ENCODE measurements at places on chromosomes 5 and 9.

DNA sequence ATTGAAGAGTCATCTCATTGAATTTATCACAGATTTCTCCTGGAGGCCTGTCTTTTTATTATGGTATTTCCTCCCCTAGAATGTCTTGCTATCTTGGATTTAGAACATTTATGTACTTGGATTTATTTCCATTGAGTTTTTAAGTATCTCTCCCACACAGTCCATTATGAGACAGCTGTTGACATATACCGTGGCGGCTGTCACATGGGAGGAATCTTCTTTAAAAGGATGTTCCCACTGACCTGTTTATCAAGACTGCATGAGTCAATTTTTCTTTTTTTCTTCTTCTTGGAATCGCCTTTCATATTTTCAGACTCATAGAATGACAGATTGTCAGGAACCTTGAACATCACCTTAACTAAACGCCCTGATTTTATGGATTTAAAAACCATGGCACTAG, 2.9 kb upstream of the CAVIN4 start:
- DNase-seq = no peak

GRCh38 chr9:16992138-16992537, 121.7 kb upstream of the BNC2 start:
- DNase-seq = no peak

DNA sequence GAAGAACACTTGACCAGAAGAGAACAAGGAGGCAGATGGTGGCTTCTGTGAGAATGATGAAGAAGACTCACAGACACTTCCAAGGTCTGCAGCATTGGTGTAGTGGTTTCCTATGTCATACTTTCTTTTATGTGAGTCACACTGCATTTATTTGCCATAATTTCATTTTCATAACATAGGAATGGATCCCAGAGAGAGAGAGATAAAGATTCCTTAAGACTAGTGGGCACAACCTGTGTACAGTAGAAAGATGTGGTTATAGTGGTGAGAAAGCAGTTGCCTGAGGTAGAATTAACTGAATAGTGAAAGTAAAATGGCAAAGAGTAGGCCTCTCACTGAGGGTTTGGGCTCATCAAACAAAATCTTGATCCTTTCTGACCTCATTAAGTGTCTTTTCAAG, 7.6 kb upstream of the CCDC152 start:
- peak; percentile 47 for DNase-seq

DNA sequence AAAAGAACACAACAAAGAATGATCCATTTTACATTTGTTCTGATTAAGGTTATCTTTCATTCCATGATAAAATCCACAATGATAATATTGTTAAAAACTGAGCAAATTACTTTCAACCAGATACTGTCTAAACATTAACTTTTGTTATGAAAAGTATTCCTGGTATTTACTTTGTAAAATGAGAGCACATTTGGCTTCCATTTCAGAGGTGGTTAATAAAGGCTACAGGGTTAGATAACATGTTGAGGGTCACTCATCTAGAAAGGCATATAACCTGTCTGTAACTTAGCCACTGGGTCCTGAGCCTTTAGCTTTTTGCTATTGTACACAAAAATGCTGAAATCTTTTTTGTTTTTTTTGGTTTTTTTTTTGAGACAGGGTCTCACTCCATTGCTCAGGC, 99.3 kb downstream of the ANXA2R start:
- no peak for DNase-seq

DNA sequence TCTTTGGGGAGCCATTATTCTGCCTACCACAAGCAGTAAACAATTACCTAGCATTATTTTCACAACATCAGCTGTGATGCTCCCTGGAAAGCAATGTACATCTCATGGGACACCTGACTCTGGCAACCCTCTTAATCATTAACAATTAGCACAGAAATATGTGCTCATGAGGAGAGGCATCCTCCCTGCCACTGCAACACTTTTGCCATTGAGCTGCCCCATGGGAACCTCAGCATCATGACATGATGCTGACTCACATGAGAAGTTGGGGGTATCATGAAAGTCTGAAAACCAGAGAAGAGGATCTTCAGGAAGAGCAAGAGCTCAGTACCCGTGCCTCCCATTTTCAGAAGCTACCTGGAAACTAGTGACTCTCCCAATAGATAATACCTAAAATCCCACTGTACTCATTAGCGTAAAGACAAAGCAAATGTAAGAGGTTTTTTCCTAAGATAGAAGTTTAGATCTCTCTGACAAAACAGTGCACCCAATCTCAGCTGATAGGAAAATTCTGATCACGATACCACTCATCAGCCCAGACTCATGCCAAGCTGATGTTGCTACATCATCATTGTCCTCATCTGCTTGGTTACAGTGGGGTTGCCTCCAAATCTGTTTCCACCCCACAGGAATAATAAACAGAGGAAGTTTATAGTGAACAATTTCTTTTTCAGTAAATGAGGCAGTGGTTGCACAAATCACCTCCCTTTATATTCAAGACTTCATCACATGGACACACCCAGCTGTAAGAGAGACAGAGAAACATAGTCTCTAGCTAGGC, 244.5 kb downstream of the NR2F1-AS1 start:
- no peak for DNase-seq

DNA sequence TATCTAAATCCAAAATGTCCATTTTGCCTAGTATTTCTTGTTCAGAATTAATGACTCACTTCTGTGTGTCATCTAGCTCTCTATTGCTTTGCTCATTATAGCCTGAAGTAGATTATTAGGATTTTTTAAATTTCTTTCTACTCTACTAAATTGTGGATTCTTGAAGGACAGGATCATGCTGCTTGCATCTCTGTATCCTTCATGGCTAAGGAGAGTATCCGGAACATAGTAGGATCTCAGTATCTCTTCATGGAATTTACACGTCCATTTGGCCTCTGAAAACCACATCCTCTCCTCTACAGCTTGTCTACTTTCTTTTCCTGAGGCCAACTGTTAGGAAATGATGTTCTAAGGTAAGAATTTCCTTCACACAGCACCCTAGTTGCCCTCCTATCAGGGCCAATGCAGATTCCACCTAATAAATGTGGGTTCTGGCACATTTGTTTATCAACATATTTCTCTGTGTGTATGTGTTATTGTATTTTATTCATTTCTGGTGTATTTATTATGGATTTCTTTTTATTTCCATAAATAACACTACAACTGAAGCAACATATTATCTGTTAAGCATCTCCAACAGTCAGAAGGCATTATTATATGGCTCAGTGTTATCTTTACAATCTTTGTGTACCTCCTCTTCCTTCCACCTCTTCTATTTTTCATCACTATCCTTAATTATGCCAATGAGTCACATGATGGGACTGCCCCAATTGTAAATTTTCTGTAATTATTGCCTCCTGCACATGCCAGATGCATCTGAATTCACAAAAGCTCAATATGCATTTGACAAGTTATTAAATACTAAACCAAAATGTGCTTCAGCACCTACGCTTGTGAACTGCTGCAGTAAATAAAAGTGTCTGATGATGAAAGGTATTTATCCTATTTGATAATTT, 557.8 kb upstream of the TLE4 start:
- no peak for DNase-seq

DNA sequence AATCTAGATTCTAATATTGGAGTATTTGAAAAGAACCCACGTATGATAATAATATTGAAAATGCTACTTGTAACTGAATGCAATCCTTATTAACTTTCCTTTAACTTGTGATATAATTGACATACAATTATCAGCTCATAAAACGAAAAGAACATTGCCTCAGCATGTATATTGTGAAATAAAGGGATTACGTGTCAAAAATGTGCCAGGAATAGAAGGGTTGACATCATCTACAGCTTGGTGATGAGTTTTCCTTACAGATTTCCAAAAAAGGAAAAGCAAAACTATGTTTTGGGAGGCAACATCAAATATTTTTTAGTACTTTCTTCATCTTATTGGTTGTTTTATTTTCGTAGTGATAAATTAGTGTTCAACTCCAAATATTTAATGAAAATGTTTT, 266.0 kb upstream of the PTGER4 start:
- DNase-seq = no peak

- peak; percentile 98 for DNase-seq
Observed at GRCh38 chr9:1759009-1759408, 256.1 kb upstream of the SMARCA2 start.

- no peak for DNase-seq
Observed at GRCh38 chr9:97853844-97854695, 1.0 kb downstream of the FOXE1 start.

DNA sequence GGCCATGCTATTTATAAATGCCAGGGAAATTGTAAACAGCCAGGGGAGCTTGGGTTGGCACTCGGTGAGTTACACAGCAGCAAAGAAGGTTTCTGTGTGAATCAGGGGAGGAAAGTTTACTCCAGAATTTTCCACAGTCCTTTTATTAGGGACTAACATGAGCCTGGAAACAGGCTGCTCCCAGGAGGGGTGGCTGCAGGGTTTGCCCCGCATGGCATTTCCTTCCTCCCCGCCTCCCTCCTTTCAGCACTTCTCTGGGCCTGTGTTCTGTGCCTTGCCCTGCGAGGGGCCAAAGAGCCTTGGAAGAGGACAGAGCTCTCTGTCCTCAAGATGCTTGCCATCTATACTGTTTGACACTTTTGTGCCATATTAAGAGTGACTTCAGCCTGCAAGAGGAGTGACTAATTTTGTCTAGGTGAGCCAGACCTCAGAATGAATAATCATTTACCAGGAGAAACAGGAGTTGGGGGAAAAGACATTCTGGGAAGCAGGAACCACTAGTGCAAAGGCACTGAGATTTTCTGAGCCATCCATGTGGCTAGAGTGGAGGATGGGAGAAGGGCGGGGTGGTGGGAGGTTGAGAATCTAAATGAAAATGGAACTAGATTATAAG, 1.8 kb downstream of the GSN start:
- DNase-seq = no peak

DNA sequence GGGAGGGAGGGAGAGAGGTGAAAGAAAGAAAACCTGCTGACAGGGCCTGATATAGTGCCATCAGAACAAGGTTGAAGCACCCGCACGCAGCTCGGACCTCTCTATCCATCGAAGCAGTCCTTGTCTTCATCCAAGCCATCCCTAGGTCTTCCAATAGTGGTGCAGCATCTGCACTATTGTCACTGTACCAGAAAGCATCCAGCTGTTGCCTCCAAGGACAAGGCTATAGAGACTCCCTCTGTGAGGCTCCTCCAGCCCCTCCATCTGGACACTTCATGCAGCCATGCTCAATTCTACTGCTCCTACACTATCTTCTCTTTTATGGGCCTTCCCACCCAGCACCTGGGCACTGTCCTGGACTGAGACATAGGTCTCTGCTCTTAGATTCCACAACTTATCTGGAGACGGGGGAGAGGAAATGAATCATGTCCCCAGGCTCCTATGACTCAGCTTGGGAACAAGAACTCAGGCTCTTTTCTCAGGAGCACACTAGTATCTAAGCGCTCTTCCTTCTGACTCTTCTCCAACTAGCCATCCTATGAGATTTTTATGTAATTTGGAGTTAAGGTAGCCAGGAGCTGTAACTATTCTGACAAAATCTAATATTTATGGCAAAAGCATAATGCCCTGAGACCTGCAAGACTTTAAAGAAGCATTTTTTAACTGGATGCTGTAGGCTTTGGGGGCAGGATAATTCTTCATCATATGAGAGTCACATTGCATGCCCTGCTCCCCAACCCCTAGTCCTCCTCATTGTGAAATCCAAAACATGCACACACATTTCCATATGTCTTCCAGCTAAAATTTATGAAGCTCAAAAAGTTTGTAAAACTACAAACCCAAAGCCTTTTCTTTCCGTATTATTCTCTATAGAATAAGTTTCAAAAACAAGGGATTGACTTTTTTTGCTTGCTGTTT, 446.8 kb downstream of the CCDC171 start:
- DNase-seq = no peak

DNA sequence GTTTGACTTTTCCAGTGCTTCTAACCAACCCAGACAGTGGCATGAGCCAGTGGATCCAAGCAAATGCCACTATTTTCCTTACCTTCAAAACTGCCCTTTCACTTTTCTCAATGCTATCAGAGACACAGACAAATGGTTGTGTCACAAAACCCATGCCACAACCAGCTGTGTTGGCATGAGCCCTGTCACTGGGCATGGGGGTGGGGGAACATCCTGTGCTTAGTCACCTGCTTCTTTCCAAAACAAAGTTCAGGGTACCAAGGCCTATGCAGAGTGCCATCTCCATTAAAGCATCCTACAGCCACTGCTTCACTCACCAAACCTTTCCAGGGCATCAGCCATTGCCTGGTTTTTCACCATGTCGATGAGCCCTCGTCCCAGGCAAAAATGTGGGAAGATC, 30.1 kb downstream of the NIPSNAP3B start:
- no peak for DNase-seq

GRCh38 chr9:110276781-110277180, 20.5 kb upstream of the TXN start:
- no peak for DNase-seq

DNA sequence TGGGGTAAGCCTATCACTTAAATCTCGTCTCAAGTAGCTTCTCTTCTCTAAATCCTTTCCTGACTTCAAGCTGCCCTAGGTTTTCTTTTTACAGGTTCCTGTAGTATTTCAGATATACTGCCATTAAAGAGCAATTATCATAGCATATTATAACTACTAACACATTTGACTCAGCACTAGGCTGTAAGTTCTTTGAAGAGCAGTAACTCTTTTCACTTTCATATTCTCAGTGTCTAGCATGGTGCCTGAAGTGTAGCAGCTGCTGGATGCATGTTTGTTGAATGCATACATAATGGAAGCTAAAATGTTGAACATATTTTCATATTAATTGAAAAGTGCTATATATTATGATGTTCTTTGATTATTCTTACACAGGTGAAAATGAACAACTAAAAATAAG, 22.5 kb downstream of the CCDC152 start:
- DNase-seq = peak; percentile 59

GRCh38 chr9:35661756-35662350, 3.1 kb downstream of the ARHGEF39 start:
- DNase-seq = no peak

- DNase-seq = no peak
Observed at GRCh38 chr9:105930011-105930627, 235.8 kb downstream of the TMEM38B start.

DNA sequence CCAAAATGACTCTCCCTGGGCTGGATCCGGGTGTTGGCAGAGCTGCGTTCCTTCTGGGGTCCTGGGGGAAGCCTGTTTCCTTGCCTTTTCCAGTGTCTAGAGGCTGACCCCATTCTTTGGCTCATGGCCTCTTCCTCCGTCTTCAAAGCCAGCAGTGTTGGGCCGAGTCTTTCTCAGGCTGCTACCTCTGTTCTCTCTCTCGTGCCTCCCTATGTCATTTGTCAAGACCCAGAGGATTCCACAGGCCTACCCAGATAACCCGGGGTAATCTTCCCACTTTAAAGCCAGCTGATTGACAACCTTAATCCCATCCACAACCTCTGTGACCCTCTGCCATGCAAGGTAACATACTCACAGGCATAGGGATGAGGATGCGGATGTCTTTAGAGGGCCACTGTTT, 55.0 kb upstream of the KCNMB1 start:
- DNase-seq = no peak

- no peak for DNase-seq
Observed at GRCh38 chr5:31554552-31554951, 22.5 kb downstream of the C5orf22 start.

- DNase-seq = peak; percentile 65
Observed at GRCh38 chr5:32421075-32421474, 23.5 kb downstream of the ZFR start.

- DNase-seq = peak; percentile 44
Observed at GRCh38 chr9:37801287-37801850, 772 bp downstream of the DCAF10 start.
